Stimulated activated CD8-positive, alpha-beta memory T cell treated with anti-CD3 and anti-CD28 coated beads, Interleukin-15, amount 100 ng/mL, for 1 hour (primary cell): ENCODE measurements at places on chromosomes 7 and 10.

DNA sequence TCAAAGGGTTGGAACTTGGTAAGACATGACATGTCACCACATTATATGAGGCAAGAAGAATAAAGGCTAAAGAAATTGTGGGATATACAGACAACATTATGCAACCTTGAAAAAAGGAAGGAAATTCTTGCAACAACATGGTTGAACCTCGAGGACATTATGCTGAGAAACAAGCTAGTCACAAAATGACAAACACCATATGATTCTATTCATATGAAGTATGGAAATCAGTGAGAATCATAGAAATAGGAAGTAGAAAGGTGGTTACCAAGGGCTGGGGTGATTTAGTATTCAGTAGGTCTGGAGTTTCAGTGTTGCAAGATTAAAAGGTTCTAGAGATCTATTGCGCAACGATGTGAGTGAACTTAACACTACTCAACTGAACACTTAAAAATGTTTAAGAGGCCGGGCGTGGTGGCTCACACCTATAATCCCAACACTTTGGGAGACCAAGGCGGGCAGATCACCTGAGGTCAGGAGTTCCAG, 126.9 kb upstream of the TBX20 start:
- no peak for DNase-seq

DNA sequence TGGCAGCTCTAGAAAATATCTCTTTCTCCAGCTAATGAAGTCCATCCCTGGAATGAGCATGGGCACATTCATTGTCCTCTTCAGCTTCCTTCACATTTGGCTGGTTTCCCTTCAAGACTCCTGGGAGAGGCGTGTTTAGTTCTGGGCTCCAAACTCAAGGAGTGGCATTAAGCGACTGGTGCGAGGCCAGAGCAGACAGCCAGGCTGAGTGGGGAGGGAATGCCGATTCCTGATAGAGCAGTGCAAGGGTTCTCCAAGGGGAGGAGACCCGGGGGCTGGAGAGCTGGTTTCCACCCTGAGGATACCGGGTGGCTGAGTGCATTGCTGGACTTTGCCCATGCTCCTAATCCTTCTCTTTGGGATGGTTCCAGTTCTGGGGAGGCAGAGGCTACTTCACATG, 372.1 kb downstream of the RPS24 start:
- no peak for DNase-seq

- no peak for DNase-seq
Observed at GRCh38 chr10:107619139-107619538, 454.6 kb upstream of the SORCS1 start.

DNA sequence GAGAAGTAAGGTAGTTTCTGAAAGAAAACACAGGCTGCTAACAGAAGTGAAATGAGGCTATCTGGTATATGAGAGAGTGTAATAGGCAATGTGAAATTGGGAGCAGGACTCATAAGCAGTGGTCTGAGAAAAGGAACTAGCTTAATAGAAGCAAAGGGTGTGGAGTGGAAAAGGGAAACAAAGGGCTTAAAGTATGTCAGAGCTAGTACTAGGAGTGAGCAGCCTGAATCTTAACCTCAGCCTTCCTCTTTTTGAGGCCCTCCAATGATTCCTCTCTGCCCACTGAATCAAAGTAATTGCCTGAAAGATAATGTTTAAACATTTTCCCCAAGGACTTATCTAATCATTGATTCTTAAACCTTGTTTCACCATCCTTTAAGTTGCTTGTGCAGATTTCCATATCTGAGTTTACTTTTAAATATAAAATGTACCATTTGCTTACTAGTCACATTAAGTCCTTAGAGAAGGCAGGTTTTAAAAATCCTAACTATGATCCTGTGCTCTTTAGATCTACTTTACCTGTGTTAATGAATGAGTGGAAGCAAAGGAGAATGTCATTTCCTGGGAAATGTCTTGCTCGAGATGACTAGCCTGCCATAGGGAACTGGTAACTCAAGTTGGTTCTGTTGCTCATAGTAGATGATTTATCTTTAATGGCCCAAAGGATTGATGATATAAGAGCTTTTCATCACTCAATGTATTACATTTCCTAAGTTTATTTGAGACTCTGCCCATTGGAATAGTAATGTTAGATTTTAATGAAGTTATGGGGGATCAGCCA, 155.0 kb downstream of the SKAP2 start:
- no peak for DNase-seq

DNA sequence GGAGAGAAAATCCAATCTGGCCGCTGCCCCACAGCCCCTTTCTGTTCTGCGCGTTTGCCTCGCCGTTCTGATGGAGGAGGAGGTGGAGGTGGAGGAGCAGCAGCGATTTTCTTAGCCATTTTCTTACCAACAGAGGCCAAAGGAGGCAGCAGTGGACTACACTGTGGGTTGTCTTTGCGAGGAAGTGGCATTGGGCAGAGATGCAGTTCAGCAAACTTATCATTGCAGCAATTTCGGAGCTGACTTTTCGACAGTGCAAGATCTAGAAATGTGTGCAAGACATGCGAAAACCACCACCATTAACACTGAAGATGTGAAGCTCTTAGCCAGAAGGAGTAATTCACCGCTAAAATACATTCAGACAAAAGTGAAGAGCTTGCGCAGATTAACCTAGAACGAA, 1.9 kb upstream of the ARL4A start:
- DNase-seq: no peak

DNA sequence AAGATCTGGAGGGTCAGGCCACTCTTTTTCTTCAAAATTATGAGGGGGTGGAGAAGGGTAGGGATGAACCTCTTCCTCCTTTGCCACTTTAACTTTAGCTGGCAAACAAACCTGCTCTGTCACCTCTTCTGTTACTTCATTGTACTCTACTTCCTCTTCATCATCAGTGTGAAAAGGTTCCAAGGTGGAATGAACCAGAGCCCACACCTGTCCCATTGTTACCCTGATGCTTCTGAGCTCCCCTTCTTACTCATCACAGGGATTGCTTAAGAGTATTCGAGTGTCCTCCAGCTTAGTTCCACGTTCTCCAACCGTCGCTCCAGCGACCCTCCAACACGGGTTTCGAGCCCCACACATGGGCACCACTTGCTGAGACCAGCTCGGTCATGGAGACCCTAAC, 5.2 kb downstream of the MRPS24 start:
- no peak for DNase-seq

GRCh38 chr7:77199013-77199966, at the start of gene FGL2:
TSS of gene FGL2 (minus strand) at chr7:77199819. CDS start at chr7:77199793, 26 bp downstream.
- no peak for DNase-seq

- DNase-seq: no peak
Observed at GRCh38 chr7:155343661-155344121, 46.0 kb downstream of the INSIG1 start.

DNA sequence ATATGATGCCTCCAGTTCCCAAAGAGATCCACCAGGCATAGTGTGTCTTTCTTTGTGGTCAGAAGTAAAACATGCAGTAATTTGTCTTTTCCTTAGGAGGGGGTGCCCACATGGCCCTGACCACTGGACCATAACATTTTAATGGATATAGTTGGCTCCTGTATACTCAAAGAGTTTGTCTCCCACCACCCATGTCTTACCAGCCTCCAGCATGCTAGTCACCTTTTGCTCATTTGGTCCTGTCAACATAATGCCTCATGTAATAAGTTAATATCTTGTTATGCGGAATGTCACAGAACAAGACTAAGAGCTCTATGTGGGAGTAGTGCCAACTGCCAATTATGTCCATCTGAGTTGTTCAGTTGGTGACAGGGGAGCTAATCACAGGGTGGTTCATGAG, 83.4 kb upstream of the IFRD1 start:
- DNase-seq: no peak

DNA sequence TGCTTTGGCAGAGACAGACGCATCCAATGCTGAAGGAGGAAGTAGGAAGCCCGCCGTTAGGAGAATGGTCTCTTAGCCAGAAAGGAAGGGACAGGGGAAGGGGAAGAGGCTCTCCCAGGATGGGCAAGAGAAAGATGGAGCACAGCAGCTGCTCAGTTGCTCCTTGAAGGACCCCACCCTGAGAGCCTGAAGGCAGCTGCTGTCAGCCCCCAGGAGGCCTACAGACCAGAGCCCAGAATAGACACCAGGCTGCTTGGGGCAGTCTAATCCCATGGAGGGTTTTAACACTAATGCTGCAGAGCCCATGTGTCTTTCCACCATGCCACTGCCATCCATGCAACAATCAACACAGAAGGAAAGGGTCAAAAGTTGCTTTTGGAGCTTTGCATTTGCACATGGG, 3.5 kb upstream of the C7orf33 start:
- no peak for DNase-seq

GRCh38 chr7:26459540-26460193, 168.0 kb downstream of the SNX10 start:
- no peak for DNase-seq

DNA sequence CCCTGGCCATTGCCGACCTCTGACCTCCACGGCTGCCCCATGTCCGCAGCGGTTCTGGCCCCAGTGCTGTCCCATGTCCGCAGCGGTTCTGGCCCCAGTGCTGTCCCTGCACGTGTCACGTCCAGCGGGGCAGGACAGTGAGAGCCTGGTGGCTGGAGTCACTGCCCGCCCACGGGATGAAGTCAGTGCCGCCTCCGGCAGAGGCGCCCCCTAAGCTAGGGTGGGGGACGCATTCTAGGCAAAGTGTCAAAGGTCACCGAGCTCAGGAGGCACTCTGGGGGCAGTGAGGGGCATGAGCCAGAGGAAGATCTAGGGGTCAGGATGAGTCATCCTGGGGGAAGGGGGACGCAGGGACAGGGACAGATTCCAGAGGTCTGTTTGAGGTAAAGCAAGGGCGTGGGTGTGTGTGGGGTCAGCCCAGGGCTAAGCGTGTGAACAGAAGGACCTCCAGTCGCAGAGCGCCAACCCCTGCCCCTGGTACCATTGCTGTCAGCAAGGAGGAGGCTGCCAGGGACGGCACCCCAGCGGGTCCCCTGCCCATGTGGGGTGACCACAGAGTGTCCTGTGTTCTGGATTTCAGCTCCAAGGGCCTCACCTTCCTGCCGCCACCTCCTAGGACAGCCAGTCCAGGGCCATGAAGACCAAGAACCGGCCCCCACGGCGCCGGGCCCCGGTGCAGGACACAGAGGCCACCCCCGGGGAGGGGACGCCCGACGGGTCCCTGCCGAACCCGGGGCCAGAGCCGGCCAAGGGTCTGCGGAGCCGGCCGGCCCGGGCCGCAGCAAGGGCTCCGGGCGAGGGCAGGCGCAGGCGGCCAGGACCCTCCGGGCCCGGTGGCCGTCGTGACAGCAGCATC, 665 bp downstream of the BHLHA15 start:
- DNase-seq: no peak

DNA sequence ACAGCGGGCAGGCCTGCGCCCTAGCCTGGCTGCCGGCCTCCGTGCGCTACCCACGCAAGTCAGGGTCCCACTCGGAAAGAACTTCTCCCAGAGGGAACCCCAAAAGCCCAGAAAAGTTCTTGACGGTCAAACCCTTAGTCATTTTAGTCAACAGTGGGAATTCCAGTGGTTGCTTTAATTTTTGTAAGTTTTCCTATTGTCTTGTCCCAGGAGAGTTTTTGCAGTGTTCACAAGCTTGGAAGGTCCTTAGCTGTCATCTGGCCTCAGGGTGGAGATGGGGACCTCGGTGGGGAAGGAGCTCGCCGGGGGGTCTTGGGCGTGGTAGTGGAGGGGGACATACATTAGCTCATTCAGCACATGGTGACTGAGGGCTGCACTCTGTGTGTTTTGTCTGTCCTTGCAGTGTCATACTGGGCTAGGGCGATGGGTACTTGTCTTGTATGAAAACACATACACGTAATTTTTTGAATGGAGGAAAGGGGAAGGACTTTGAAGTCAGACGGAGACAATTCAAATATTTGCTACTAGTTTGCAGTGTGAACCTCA, 736 bp downstream of the MINDY4 start:
- no peak for DNase-seq

DNA sequence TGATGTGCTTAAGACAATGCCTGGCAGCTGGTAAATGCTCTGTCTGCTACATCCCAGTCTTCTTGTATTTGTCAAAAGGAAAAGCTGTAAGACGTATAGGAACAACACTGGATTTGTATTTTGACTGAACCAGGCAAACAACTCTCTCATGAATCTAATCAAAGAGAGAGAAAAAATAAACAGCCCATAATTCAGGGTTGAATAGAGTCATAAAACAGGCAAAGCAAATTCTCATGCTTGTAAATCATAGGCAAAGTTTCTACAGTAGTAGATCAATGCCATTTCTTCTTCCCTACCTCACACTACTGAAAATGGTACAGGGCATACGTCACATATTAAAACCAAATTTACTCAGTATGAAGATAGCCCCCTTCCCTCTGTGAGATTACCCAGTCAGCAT, 166.3 kb downstream of the SKIDA1 start:
- no peak for DNase-seq

- no peak for DNase-seq
Observed at GRCh38 chr10:49620286-49620810, 6.5 kb downstream of the CHAT start.

DNA sequence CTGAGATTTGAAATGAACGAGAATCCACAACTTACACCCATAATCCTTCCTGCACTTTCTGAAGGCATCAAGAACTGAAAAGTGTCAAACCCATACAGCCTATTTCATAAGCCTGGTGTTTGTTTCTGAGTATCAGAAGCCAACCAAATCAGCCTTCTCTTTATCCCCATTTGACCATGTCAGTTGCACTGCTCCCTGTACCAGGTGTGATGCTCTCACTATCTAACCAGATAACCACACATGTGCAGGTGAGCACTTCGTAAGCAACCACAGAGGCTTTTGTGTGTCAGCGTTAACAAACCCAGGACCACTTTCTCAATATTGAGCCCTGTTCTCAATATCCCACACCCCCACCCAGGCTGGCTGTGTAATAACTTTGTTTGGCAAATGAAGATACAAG, 114.4 kb downstream of the DOCK4 start:
- DNase-seq: no peak

GRCh38 chr10:70601746-70602145, 795 bp downstream of the PRF1 start:
- DNase-seq: no peak

DNA sequence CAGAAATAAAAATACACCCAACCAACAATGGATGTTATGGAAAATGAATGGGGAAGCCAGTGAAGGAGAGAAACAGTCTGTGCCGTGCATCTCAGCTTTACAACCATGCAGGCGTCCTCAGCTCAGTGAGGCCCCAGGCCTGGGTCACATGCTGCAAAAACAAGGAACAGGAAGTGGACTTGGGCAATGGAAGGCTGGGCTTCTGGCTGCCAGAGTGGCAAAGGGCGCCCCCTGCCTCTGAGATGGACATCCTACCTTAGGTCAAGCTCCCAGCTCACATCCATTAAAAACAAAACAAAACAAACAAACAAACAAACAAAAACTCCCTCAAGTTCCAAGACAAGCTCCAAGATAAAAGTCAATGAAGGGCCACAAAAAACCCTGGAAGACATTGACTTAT, 54.7 kb upstream of the AFAP1L2 start:
- no peak for DNase-seq

DNA sequence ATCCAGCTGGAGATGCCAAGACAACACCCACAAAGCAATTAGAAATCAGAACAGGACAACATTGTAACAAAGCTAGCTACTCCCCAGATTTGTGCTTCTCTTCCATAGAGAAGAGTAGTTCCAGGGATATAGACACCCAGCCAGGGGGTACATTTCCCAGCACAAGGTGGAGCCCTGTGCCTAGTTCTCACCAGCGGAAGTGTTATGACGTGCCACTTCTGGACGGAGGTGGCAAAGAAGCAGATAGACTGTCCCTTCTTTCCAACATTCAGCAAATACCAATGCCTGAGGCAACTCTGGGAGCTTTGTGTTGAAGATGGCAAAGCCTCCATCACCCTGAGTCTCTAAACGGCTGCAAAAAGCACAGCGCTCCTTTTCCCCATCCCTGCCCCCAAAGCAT, 23.4 kb upstream of the GSAP start:
- no peak for DNase-seq
